ENCODE measurements at places on chromosomes 1 and 21.

DNA sequence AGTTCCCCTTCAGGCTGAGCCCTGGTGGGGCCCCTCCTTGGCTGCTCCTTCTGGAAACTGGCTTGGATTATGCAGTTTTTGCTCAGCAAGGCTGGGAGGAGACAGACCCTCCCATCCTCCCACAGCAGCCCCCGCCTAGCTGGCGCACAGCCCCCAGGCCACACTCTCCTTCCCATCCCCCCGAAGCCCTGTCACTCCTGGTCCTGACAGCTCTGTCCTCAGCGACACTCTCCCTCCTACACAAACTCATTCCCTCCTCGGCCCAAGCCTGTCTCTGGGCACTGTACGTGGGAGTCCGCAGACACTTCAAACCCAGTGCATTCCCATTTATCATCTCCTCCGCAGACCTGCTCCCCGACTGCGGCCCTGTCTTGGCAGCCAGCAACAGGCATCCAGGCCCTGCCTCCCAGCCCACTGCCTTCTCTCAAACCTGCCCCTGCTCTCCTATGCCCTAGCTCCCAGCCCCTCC lies 25.0 kb upstream of the EPHB2 start:
- DNase-seq = no peak

- no peak for DNase-seq
Observed at GRCh38 chr1:246779561-246780175, 55.5 kb downstream of the SCCPDH start.

- no peak for DNase-seq
Observed at GRCh38 chr1:41768583-41768982, 150.1 kb downstream of the HIVEP3 start.

GRCh38 chr1:16120940-16121410 lies 34.9 kb downstream of the EPHA2 start:
- DNase-seq = no peak

- no peak for DNase-seq
Observed at GRCh38 chr21:45465105-45465504, 60.1 kb downstream of the COL18A1 start.

DNA sequence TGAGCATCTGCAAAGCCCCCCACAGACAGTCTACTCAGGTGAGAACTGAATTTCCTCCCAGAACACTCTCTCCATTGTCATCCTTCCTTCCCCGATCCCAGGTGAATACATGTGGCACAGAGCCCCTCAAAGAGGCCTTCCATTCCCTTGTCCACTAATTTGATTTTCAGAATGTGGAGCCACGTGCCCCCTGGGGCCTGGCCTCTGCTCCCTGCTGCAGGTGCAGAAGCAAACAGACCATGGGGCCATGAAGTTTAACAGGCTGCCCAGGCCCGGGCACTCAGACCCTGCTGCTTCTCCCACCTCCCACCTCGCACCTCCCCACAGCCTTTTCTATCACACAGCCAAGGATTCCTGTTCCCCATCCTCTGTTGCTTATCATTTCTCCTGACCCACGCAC lies 243.8 kb upstream of the RAB4A start:
- DNase-seq = no peak

Measured in stimulated activated CD4-positive, alpha-beta T cell treated with anti-CD3 and anti-CD28 coated beads, Interleukin-12 subunit alpha, Interleukin-12 subunit beta, amount 100 ng/mL, for 48 hours (primary cell).